EL (cell line): ENCODE measurements at places on chromosomes 11 and 22.

GRCh38 chr11:72816404-72816990 is 2.3 kb downstream of the ATG16L2 start:
- no peak for DNase-seq

- DNase-seq, result no peak
Measured at GRCh38 chr11:134498326-134499139, 86.5 kb upstream of the B3GAT1 start.

GRCh38 chr11:120662071-120662676 is 150.6 kb downstream of the GRIK4 start:
- DNase-seq, result no peak

DNA sequence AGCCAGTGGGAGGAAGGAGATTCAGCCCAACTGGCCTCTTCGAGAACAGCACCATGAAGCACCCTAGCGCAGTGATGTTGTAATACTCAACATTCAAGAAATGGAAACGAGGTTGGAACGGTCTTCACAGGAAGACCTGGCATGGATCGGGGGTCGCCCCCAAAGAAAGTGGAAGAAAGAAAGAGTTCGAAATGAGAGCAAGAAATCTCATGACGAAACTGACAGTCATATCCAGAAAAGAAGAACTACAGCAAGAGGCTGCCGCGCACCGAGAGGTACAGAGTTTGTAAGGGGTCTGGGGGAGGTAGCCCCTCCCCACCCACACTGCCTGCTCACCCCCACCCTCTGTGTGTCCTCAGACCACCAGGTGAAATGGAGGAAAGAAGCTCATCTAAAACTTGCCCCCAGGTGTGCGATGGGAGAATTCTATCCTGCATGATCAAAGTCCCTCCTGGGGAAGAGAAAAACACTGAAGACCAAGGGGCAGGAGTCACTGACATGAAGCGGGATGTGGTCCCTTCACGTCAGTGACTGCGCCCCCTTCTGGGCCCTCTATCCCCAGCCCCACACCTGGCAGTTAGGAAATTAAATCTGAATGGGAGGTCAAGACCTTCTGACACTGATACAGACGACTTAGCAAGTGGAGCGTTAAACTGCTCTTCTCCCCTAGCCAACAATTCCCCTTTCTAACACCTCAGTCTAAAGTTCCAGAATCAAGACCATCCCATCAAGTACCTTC is 52.9 kb upstream of the SPATA19 start:
- no peak for DNase-seq

- DNase-seq, result no peak
Measured at GRCh38 chr22:39434721-39435120, 22.1 kb upstream of the MGAT3 start.

- DNase-seq, result no peak
Measured at GRCh38 chr11:75762158-75762557, 6.4 kb upstream of the DGAT2 start.

GRCh38 chr22:35275580-35275979 is 18.3 kb downstream of the HMGXB4 start:
- peak; percentile 59 for DNase-seq

DNA sequence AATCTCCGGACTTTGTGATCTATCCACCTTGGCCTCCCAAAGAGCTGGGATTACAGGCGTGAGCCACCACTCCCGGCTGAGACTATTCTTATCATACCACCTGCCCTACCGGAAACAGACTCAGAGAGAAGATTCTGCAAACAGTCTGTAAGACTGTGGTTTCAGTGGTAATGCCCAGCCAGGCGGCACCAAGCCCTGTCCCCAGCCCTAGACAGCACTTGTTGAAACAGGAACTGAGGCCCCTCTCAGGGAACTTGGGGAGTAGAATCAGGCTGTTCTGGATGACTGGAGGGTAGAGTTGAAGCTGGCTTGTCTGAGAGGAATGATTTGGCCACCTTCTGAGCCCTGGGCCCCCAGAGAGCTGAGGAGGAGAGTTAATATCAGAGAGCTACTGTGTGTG is 1.3 kb upstream of the INSC start:
- no peak for DNase-seq

DNA sequence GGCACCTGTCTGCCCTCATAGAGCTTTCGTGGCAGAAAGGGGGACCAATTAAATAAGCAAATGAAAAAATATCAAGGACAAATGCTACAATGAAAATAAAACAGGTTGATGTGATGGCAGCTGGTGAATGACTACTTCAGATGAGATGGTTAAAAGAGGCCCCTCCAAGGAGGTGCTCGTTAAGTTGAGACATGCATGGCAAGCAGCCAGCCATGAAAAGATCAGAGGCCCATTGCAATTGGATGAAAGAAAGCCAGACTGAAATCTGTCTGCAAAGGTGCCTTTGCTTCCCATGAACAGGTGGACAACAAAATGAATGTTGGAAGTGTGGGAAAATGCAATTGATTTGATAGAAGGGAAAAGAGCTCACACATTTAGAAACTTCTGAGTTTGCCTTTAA is 848 bp upstream of the TRPC6 start:
- no peak for DNase-seq

DNA sequence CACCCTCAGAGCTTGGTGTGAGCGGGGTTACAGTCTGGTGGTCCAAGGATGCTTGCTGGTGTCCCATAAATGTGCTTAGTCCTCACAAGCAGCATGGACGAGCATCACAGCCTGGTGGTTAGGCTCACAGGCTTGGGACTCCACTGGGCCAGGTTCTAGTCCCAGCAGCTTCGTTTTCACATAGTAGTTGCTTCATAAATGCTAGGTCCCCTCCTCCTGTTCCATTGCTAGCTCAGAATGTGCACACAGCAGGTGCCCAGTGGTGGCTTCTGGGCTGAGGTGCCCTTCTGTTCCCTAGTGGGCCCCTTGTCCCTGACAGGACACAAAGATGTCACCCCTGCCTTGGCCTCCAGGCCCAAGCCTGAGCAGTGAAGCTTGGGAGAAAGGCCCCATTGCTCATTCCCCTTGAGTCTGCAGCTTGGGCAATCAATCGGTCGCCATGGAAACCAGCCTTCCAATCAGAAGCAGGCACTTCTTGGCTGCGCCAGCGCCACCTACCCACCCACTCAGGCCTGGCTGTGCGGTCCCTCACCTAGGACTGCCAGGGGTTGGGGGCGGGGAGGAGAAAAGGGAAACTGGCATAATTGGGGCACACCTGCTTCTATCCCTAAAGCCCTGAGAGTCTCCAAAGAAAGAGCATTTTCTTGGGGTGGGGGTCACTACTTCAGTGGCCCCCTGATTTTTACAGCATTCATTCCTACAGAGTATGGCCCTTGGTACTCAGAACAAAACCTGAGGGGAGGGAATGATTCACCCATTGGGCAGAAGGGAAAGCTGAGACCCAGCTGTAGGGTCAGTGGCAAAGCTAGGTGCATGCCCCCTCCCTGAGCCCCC is 48.1 kb downstream of the CYTH4 start:
- peak; percentile 73 for DNase-seq

DNA sequence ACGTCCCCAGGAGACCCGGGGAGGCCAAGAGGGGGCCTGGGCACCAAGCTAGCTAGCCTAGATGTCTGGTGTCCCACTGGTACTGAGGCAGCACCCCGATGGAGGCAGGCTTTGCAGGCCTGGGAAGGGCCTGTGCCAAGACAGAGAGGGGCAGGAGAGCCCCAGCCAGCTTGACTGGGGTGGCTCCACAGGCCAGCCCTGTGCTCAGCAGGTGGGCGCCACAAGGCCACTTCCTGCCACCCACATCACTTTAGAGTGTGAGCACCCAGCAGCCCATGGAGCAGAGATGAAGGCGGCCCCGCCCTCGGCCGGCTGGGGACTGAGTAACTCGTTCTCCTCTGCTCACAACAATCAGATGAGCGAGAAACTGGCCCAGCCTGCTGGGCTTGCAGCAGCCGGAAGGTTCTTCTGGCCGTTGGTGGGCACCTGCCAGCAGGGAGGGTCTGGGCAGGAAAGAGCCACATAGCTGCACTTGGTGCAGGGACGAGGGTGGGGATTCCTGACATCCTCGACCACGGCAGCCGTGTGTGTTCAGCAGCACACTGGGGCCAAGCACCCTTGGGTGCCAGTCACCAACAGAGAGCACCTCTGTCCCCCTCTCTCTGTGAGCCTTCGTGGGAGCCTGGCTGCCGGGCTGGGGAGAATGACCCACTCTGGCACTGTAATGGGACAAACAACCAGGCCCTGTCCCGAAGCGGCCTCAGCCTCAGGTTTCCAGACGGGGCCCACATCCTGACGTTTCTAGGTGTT is 7.6 kb downstream of the OSBPL5 start:
- DNase-seq, result no peak

DNA sequence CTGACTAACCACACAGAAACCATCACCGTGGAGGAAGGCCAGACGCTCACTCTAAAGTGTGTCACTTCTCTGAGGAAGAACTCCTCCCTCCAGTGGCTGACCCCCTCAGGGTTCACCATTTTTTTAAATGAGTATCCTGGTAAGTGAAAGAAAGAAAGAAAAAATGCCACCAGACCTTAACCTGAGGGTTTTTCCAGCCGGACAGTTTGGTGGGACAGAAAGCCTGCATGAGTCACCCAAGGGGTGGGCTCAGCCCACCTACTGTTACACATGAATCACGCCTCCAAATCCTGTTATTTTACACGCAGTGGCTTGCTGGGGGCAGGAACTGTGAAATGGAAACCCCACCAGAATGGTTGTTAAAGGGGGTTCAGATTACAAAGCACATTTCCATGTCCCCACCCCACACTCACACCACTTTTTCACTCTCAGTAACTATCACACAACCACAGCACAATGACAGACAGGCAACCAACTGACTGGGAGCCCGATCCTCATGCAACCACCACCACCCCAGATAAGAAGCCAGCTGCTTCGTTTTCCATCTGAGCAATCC is 11.9 kb downstream of the CRTAM start:
- peak; percentile 66 for DNase-seq

GRCh38 chr11:99585606-99586005 is 564.9 kb downstream of the CNTN5 start:
- peak; percentile 6 for DNase-seq

GRCh38 chr22:38144025-38144405 is 33.5 kb upstream of the BAIAP2L2 start:
- peak; percentile 27 for DNase-seq
